ENCODE measurements at places on chromosomes 5 and 9.
A peak's percentile ranks its signal among the peaks of the same experiment; 100 is the strongest.

DNA sequence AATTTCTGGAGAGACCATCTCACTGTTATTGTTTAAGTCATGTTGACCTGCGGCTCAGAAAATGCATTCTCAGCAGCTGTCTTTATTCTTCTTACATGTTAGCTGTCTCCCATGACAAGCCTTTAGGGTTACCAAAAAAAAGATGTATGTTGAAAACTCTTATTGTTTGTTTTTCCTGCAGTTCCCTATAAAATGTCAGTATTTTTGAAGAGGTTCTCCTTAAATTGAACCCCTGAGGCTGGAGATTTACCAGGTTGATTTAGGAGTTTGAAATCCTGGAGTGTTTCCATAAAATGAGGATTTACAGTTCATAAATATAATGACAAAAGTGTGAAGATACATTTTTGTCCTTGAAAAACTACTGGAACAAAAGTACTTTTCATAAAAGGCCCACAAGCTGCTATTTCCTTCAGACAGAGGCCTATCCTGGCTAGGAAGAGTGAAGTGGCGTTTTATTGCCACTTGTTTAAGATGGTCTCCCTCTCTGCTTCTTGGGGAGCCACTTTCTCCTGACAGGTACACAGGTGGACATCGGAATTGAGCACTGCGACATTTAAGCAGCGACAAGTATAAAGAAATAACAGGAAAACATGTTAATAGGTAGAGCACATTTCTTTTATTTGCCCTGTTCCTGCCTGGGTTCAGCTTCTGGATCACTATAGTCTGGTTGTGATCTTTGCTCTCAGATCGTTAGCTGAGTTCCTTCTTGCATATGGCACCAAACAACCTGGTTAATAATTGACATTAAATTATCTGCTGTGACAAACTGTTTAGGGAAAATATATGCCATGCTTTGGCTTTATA, 344.8 kb upstream of the RPS23 start:
- no peak for DNase-seq

DNA sequence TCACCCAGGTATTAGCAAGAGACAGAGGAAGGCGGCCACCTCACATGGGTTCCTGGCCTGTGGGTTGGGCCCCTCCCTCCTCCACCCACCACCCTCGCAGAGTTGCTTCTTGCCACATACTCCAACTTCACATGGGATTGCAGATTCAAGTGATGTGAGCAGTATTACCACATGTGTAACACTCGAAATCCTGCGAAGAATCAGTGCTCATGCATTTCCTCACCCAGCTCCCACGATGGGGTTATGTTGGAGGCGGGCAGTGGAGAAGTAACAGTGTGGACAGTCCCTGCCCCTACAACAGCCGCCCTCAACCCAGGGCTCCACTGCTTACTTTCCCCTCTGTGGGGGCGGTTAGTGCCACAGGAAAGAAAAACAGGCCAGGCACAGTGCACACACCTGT, 3.9 kb upstream of the FBP1 start:
- no peak for DNase-seq

- no peak for DNase-seq
Observed at GRCh38 chr9:33919276-33919897, 102.4 kb downstream of the UBE2R2 start.

- peak; percentile 42 for DNase-seq
Observed at GRCh38 chr9:37503736-37504135, 18.0 kb downstream of the POLR1E start.

GRCh38 chr5:67104859-67105258, 91.7 kb downstream of the CD180 start:
- DNase-seq: no peak

- DNase-seq: no peak
Observed at GRCh38 chr5:98414938-98415337, 358.5 kb upstream of the RGMB start.

GRCh38 chr5:178940569-178941360, at the start of gene ZNF454:
Gene ZNF454, plus strand, starts transcription at chr5:178941198. Its CDS starts 1,594 bp downstream, at chr5:178942792.
- no peak for DNase-seq

- no peak for DNase-seq
Observed at GRCh38 chr9:19934301-19934871, 145.5 kb upstream of the SLC24A2 start.

DNA sequence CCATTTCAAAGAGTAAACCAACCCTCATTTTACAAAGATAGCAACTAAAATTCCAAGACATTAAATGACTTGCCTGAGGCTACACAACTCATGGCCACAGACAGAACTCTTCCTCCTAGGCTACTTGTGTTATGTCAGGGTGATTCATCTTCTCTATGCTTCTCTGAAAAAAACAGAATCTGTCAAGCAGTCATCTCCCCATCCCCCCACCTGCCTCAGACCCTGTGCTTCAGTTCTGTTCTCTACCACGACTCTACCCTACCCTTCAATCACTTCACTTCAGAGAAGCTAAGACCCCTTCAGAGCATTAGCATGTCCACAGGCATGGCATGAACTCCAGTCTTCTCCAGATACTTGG, 277.7 kb upstream of the PTGER4 start:
- DNase-seq: peak; percentile 28
